Astrocyte of the cerebellum (primary cell): ENCODE measurements at places on chromosomes 1 and 21.

DNA sequence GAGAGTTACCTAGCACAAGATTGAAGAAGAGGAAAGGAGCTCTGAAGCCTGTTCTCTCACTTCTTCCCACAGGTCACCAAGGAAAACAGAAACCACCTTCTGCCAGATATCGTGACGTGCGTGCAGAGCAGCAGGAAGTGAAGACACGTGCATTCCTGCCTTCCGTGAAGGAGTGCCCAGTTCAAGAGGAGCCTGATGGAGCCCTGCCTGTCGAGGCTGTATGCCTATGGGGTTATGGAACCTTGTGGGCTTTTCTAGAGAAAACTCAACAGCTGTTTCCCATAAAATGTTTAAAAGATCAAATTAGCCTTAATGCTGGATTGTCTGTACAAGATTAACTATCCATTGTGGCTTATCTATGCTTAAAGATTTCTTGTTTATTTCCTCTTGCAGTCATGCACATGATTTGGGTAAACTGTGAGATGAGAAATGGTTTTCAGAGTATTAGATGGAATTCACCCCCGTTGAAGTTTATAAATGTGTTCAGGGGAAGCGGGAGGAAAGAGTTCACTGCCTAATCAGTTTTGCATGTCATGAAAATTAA, 27.8 kb downstream of the NTPCR start:
- DNase-seq: no peak

GRCh38 chr1:38787041-38787440, 72.5 kb downstream of the RRAGC start:
- DNase-seq: no peak

DNA sequence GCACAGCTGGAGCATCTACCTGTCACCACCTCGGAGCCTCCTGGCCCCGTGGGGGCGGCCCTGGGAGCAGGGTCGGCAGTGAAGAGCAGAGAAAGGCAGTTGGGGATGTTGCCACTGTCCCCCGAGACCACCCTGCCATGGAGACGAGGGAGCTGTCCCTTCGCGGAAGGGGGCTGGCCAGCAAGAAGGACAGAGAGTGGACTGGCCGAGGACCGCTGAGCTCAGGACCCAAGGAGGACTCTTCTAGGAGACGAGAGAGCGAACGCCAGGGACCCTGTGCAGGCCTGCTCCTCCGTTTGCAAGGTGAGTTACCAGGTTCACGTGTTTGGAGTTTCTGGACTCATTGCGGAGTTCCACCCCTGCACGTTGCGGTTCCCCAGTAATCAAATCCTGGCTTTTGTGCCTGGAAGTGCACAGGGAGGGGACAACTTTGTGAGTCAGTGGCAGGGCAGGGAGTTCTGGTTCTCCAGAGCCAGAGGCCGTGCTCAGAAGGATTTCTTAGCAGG, 5.6 kb upstream of the POFUT2 start:
- DNase-seq: no peak

GRCh38 chr21:46211786-46212720, 16.5 kb downstream of the LSS start:
- DNase-seq: no peak

GRCh38 chr1:101109791-101110190, 84.2 kb upstream of the DPH5 start:
- no peak for DNase-seq

GRCh38 chr1:21520899-21521716, 11.9 kb downstream of the ALPL start:
- DNase-seq: no peak

DNA sequence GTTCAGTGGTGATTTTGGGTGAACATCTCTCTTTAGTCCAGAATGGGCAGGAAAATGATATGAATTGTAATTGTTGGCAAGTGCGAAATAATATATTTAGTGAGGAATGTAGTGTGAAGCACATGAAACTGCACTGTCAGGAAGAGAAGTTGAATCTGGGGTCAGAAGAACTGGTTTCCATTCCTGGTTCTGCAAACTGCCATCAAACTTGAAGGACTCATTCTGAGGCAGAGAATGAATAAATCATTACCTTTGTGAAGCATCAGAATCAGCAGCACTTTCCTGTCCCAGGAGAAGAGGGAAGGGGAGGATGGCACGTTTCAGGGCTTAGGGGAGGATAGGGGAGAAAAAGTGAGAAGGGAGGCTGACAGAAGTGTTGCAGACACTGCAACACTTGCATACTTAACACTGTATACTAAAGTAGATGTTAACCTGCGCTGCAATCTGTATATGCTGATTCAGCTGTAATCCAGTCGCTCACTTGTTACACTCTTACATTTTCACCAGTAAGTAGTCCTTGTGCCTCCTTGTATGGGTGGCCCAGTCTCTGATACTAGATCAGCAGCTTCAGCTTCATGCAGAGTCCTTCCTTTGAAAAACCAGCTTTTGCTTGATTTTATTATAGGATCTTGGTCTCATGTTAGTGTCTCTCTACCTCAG, 10.5 kb upstream of the RPTN start:
- no peak for DNase-seq

DNA sequence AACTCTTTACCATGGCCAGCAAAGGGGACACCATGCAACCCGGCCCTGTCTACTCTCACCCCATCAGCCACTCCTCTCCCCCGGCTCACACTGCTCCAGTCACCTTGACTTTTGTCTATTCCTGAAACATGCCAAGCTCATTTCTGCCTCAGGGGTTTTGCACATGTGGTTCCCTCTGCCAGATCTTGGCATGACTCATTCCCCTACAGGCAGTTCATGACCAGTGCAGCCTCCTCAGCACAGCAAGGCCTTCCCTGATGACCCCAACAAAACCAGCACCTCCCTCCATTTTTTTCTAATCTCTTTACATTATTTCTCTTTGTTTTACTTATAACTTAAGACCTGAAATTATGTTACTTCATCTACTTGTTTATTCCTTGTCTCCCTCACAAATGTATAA, 58.6 kb upstream of the GJB5 start:
- no peak for DNase-seq

DNA sequence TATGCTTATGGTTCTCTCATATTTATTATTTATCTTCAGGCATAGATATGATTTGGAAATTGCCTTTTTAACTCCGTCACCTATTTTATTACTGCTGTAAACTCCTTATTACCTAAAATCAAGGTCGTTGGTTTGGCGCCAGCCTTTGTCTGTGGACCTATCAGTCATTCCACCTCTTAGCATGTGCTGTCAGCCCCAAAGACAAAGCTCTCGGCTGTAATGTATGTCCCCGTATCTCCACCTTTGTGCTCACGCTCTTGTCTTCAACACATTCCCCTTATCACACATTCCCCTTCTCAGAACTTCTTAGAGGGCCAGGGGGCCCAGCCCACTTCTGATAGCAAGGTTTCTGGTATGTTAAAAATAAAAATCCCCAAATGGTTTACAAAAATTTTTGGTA, 342.2 kb downstream of the RYR2 start:
- DNase-seq: no peak

- no peak for DNase-seq
Measured at GRCh38 chr1:156627313-156627880, 8.2 kb downstream of the HAPLN2 start.

GRCh38 chr1:92927870-92928269, 33.4 kb downstream of the DIPK1A start:
- no peak for DNase-seq

DNA sequence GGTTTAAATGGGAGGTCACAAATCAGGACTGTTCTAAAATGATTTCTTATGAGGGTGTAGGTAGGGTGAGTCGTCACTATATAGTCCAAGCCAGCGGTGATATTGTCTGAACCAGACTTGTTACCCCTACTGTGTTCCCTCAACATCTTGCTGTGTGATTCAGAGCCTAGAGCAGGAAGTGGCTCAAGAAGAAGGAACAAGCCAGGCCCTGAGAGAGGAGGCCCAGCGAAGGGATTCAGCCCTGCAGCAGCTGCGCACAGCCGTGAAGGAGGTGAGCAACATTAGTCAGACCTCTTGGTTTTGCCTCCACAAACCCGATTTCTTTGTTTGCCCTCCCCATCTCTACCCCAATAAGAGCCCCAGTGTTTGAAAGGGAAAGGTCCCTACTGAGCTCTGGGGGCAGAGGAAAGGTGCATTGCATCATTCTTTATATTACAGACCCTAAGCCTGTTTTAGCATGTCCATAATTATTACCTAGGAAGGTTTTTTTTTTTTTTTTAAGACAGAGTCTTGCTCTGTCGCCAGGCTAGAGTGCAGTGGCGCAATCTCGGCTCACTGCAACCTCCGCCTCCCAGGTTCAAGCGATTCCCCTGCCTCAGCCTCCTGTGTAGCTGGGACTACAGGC, 5.0 kb upstream of the SH3BGRL3 start:
- DNase-seq: no peak

- no peak for DNase-seq
Measured at GRCh38 chr1:166488327-166488726, 321.5 kb upstream of the FAM78B start.

DNA sequence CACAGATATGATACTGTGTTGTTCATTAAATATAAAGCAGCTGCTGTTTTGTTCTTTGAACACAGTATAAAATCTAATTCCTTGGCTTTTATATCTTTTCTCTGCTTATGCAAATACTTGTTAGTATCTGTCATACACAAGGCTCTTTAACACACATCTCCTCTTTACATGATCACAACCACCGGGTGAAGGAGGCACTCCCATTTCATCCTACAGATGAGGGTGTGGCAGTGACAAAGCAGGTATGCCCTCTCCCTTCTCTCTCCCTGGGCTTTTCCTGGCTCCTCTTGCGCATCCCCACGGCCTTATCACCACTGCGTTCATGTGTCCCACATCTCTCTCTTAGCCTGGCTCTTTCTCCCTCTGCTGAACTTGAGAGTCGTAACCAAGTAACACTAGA, 38.2 kb downstream of the JUN start:
- no peak for DNase-seq

DNA sequence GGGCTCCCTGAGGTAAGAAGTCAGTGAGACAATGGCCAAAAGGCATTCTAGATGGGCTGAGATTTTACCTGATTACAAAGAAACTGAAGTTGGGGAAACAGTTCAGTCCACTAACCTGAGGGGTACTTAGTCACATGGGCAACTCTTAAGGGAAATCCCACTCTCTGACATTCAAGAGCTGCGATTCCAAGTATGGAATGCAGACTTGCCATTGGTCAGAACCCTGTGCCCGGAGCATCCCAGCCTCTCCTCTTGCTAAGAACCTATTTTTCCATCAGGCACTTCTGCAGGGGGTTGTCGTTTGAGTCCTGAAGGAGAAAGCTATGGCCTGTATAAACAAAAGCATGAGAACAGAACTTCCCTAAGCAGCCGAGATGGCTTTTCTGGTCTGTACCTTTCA, 434.9 kb upstream of the DAB1 start:
- no peak for DNase-seq

DNA sequence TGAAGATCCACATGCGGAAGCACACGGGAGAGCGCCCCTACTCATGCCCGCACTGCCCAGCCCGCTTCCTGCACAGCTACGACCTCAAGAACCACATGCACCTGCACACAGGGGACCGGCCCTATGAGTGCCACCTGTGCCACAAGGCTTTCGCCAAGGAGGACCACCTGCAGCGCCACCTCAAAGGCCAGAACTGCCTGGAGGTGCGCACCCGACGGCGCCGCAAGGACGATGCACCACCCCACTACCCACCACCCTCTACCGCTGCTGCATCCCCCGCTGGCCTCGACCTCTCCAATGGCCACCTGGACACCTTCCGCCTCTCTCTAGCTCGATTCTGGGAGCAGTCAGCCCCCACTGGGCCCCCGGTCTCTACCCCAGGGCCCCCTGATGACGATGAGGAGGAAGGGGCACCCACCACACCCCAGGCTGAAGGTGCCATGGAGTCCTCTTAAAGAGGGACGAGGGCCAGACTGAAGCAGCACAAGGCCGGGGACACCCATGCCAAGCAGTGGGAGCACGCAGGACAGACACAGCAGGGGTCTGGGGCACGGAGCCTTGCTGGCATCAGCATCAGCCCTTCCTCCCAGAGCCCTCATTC, 13.7 kb downstream of the ZBTB7B start:
- no peak for DNase-seq

DNA sequence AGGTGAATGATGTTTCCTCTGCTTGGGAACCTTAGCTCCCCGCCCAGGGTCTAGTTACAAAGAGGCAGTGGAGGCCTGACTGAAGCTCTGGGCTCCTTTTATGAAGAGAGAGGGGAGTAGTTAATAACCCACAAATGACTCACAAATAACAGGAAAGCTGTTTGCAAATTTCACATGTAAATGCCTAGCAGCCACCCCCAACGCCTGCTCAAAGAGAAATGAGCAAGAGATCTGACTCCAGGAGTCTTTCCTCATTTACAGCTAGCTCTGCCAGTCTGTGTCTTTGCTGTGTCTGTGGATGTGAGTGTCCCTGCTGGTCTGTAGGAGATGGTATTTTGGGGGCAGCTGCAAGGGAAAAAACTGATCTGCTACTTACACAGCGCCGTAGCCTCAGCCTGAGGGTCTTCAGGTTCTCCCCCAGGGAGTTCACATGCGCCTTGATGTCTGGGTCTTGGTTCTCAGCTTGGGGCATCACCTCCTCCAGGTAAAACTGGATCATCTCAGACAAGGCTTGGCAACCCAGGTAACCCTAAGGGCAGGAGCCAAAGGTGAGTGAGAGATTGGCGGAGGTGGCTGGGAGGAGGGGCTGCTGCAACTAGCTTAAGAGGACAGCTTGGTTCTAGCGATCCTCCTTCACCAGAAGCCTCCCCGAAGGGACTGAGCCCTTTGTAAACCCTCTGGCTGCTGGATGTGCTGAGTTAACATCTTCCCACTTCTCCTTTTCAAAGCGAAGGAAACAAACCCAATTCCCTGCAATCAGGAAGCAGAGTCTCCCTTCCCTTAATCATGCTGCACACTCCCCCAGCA, at the start of gene IL19:
TSS of gene IL19 (plus strand) at position 243 of the 807 bp plus-strand sequence. CDS start 65,890 bp downstream, outside the sequence.
- DNase-seq: peak; percentile 31

GRCh38 chr1:25875154-25875855, at the start of gene PAQR7:
PAQR7 (minus strand) TSS chr1:25875708; CDS start chr1:25863839, 11,869 bp downstream.
- no peak for DNase-seq

DNA sequence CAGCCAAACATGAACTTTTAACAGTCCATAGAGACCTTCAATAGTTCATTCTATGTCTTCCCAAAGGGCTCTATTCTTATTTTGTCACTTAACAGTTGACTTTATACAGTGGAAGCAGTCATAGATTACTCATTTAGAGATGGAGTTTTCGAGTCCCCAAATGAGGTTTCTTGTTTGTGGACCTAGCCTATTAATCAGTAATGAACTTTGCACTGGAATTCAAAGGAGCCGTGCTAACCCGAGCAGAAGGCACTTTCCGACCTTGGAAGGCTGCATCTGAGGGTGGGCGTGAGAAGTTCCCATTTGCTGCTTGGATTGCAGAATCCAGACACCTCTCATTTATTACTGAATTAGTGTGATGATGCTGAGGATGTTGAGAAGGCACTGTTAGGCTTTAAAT, 46.4 kb downstream of the TTC39A start:
- DNase-seq: no peak
